ENCODE measurements at places on chromosomes 2 and 18.
A peak's percentile ranks its signal among the peaks of the same experiment; 100 is the strongest.

GRCh38 chr18:62736077-62736855 lies 20.9 kb downstream of the PHLPP1 start:
- no peak for DNase-seq

DNA sequence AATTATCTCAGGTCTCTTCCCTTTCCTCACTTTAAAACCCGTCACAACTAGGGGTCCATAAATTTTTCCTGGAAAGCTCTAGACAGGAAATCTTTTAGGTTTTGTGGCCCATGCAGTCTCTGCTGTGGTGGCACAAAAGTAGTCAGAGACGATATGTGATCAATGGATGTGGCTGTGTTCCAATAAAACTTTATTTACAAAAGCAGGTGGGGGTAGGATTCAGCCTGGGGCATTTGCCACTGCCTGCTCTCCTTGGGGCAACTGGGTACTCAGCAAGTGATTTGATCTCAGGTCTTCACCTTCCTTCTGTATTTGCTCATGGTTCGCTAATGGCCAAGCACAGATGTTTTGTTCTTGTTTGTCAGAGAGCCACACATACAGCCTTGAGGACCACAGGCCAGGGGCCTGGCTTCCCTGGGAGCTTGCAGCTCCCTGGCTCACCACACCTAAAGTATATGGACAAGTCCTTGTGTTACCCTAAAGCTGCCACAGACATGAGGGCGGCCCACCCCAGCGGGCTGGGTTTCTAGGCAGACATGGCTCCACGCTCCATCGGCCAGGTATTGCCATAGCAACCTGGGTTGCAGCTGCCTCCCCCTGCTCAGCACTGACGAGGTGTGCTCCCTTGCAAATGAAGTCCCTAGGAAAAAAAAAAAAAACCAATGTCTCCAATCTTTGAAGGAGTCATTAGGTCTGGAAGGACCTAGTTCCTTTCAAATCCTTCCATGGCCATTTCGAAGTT lies 89.7 kb upstream of the YWHAQ start:
- DNase-seq: no peak

- DNase-seq: no peak
These were observed 120.1 kb downstream of the NUP35 start for GRCh38 chr2:183244300-183244844.

GRCh38 chr2:155703917-155704316 lies 628.6 kb downstream of the NR4A2 start:
- no peak for DNase-seq

DNA sequence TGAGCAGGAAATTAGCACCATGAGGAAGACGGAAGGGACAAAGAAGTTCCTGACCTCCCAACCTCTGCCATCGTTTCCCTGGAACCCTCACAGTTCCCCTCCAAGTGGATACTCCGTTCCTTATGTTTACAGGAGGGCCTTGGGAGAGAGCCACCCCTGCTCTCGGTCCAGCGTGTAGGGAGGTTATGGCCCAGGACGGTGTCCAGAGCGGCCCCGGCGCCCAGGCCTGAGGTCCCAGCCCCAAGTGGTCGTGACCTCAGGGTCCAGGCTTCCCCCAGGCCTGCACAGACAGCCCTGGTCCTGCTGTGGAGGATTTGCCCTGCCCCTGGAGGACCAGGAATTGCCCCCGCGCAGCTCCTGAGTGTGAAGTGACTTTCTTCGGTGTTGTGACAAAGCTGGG lies 61.8 kb upstream of the RBM44 start:
- DNase-seq: no peak

- no peak for DNase-seq
These were observed 423.2 kb upstream of the CRIM1 start for GRCh38 chr2:35932276-35932963.

GRCh38 chr2:156399950-156400705 lies 36.1 kb upstream of the GPD2 start:
- DNase-seq: peak; percentile 59

DNA sequence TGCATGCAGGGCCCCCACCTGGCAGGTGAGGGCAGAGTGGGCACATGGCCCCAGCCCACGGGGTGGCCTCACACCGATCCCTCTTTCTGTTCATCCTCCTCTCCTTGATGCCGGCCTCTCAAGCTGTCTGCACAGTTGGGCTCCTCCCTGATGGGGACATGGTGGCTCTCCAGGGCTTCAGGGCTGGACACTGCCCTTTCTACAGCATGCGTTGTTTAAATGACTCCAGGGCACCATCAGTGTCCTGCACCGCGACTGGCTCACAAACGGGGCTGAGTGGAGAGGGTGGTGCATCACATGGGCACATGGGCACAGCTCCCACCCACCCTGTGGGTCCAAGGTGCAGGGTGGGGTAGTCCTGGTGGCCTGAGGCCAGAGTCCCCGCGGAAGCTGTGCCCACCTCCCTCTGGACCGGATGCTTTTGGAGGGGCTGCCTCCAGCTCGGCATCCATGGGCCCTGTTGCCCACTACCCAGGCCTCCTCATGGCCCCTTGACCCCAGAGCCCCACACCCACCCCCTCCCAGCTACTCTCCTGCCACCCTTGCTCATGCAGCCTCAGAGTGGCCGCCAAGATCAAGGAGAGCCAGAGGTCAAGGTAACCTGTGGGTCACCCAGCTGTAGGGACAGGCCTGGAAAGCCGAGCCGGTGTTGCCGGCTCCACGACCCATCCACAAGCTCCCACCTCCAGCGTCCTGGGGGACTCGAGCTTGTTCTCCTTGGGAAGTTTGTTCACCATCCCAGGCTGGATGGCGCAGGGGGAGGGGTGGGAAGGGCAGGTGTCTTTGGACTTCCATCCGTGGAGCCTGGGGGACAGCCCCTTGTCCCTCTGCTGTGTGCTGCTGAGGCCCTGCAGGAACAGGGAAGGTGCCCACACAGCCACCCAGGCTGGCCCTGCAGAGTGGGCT lies 12.3 kb upstream of the SNED1 start:
- DNase-seq: no peak

GRCh38 chr2:234425639-234426603 lies 71.0 kb downstream of the ARL4C start:
- DNase-seq: no peak

GRCh38 chr18:78978349-78979055 lies 1.1 kb upstream of the SALL3 start:
- no peak for DNase-seq

DNA sequence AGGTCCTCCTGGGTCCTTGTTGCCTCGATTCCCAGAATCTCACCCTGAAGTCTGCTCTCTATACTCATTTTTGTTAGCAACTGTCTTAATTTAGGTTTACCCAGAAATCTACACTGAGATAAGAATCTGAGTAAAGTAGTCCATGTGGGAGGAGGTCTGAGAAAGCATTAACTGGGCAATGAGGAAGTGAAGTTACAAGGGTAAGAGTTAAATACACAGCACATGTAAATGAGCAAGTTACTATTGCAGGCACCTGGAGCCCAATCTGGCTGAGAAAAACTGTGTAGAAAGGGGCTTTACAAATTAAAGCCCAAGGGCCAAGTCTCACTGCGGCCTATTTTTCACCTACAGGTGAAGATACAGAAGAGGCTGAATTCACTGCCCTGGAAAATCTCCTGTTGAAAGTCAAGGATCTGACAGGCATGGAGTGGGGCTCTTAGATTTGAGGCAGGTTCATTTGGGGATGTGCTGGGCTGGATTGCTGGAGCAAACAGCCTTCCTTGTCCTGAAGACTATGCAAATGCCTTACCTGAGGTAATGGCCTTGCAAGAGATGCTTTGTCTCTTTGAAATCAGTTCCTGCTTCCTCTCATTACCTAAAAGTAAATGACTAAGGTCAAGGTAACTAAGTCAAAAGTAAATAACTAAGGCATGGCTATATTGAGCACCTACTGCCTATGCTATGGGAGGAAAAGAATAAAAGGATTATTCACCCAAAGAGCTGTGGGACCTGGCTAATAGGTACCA lies 84.4 kb upstream of the DYNAP start:
- no peak for DNase-seq

GRCh38 chr2:12397854-12398253 lies 318.9 kb upstream of the TRIB2 start:
- no peak for DNase-seq

DNA sequence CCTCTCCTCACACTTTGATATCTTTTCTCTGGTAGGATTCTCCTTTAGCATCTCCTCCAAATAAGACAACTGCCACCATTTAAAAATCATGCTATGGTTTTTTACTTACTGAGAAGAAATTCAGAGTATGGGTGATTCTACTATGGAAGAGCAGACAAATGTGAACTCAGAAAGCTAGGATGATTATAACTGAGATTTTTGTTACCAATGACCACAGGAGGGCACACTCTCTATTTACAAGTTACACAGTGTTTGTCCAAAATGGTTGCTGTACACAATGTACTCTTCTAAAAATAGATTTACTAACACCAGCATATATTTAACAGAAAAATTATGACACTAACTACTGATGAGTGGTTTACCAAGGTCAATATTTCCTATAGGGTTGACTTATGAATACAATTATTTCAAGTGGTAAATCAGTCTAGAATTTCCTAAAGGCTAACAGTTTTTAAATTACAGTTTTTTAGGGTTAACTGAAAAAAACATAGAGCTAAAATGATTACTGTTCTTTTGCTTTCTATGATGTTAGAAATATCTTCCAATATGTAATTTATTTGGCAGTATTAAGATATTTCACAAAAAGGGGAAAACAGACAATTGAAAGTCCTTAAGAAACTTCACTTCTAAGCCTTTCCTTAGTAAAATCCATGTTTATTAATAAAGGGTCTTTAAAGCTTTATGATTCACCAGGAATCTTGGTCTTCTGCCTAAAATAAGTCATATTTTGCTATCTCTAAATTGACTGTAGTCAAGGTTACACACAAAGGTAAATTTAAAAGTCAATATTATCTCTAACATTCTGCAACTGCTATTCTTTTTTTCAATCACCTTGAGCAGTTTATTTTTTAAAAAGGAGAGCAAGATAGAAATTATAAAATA lies 57.2 kb downstream of the MAP4K3 start:
- DNase-seq: peak; percentile 77
